A549 treated with AZD2906 at 1 μM for 4 hours (cell line): ENCODE measurements at places on chromosomes 16 and 17. TPM values are rescaled to one million over a fixed set of nuclear protein-coding genes. Genes with fewer than 3 reads are reported as not detected.

NPIPA8 gene
- total RNA-seq, result 0.73 to 1.5 TPM (median 1.4 TPM) in 5 replicates

GRAPL gene
- 0.11 to 0.22 TPM (median 0.11 TPM) in 3 of 5 replicates, not detected in the others for total RNA-seq

PRSS33 gene
- 0.05 to 0.06 TPM in 2 of 5 replicates, not detected in the others for total RNA-seq

MT1G gene
- not detected in 5 replicates for total RNA-seq

CA10 gene
- total RNA-seq, result not detected in 5 replicates

CHP2 gene
- 0.03 TPM in 1 of 5 replicates, not detected in the others for total RNA-seq

SEC14L1 gene
- total RNA-seq, result 65.5 to 73.5 TPM (median 72.6 TPM) in 5 replicates

DNAH9 gene
- 0.13 to 0.22 TPM in 2 of 5 replicates, not detected in the others for total RNA-seq

KRTAP4-1 gene
- total RNA-seq, result 0.08 to 0.13 TPM in 2 of 5 replicates, not detected in the others

WWP2 gene
- 21.7 to 23.1 TPM (median 22.0 TPM) in 5 replicates for total RNA-seq

CDH13 gene
- total RNA-seq, result 0.01 TPM in 1 of 5 replicates, not detected in the others

KRTAP17-1 gene
- total RNA-seq, result not detected in 5 replicates

ODAD4 gene
- 1.1 to 1.6 TPM (median 1.2 TPM) in 5 replicates for total RNA-seq

CHST4 gene
- total RNA-seq, result 0.06 to 0.13 TPM (median 0.13 TPM) in 3 of 5 replicates, not detected in the others

CLEC18C gene
- total RNA-seq, result 0.05 to 0.11 TPM (median 0.08 TPM) in 4 of 5 replicates, not detected in the other

GLTPD2 gene
- total RNA-seq, result 0.08 to 0.18 TPM in 2 of 5 replicates, not detected in the others

GPR179 gene
- total RNA-seq, result 0.02 to 0.06 TPM (median 0.03 TPM) in 5 replicates

ITGA2B gene
- total RNA-seq, result 1.0 to 1.5 TPM (median 1.3 TPM) in 5 replicates

ANKRD40CL gene
- total RNA-seq, result not detected in 5 replicates

LLGL2 gene
- total RNA-seq, result 19.3 to 34.5 TPM (median 33.6 TPM) in 5 replicates

DHX38 gene
- 47.0 to 53.4 TPM (median 47.3 TPM) in 5 replicates for total RNA-seq

MYH8 gene
- not detected in 5 replicates for total RNA-seq

TEKT5 gene
- total RNA-seq, result 0.18 TPM in 1 of 5 replicates, not detected in the others

LRRC75A gene
- 0.99 to 1.3 TPM (median 1.1 TPM) in 5 replicates for total RNA-seq

MYO19 gene
- total RNA-seq, result 49.7 to 55.1 TPM (median 53.9 TPM) in 5 replicates

KRT28 gene
- total RNA-seq, result not detected in 5 replicates

PLCD3 gene
- total RNA-seq, result 126 to 190 TPM (median 170 TPM) in 5 replicates

CDC42EP4 gene
- 60.1 to 66.0 TPM (median 61.3 TPM) in 5 replicates for total RNA-seq

ACSM2A gene
- not detected in 5 replicates for total RNA-seq

GPR139 gene
- total RNA-seq, result not detected in 5 replicates

OR3A1 gene
- total RNA-seq, result not detected in 5 replicates

TLCD2 gene
- 1.3 to 2.0 TPM (median 1.6 TPM) in 5 replicates for total RNA-seq

CHST6 gene
- 0.09 to 0.30 TPM (median 0.20 TPM) in 5 replicates for total RNA-seq

ARL2BP gene
- total RNA-seq, result 76.6 to 82.0 TPM (median 78.7 TPM) in 5 replicates

CHD9NB gene
- 0.88 to 1.3 TPM (median 1.1 TPM) in 5 replicates for total RNA-seq

TPSAB1 gene
- total RNA-seq, result 0.06 to 0.10 TPM in 2 of 5 replicates, not detected in the others
